ENCODE measurements at places on chromosomes 2 and 18.

- no peak for DNase-seq
Observed at GRCh38 chr2:42068571-42069178, 20.9 kb downstream of the PKDCC start.

DNA sequence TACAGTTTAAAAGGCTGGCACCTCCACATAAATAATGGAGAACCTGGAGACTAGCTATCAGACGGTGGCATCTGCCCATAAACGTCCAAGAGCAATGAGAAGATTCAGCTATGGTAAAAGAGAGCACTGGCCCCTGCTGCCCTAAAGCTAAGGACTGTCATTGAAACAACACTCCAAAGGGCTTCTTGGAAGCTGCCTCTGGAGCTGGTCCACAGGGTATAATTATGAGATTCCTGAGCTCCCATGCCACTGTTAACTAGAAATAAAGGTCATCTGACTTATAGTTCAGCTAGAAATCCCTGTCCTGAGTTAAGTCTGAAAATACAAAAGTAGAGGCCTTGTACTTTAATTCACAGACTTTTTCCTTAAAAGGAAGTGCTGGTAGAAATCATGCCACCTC is 39.9 kb upstream of the RBMS1 start:
- no peak for DNase-seq

- peak; percentile 26 for DNase-seq
Observed at GRCh38 chr2:118032169-118033013, 18.5 kb upstream of the CCDC93 start.

GRCh38 chr2:28583899-28584553 is 88.2 kb downstream of the PLB1 start:
- DNase-seq, result peak; percentile 82

DNA sequence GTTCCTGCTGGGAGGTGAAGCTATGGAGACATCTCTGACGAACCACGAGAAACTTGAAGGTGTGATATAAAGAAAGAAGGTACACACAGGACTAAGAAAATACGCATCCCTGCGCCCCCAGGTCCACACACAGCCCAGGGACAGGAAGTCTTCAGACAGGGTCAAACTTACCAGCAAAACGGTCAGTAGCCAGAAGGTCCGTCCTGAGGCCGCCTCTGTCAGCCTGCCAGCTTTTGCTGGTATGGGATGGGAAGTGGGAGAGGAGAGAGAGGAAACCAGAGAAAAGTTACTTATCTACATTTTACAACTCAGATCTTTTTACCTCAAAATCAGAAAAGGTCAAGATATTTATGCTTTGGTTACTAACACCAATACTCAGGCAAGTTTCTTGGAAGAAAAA is 47.2 kb downstream of the HDLBP start:
- DNase-seq, result no peak

- DNase-seq, result no peak
Observed at GRCh38 chr18:27062802-27063201, 122.3 kb downstream of the CHST9 start.

All from activated naive CD4-positive, alpha-beta T cell treated with anti-CD3 and anti-CD28 coated beads, Interleukin-2, amount 50 U/mL, for 16 hours (primary cell).